Stimulated activated CD4-positive, alpha-beta T cell treated with anti-CD3 and anti-CD28 coated beads, Interleukin-1b, Interleukin-23, amount 100 ng/mL, for 1 hour (primary cell): ENCODE measurements at places on chromosomes 1 and 21.

DNA sequence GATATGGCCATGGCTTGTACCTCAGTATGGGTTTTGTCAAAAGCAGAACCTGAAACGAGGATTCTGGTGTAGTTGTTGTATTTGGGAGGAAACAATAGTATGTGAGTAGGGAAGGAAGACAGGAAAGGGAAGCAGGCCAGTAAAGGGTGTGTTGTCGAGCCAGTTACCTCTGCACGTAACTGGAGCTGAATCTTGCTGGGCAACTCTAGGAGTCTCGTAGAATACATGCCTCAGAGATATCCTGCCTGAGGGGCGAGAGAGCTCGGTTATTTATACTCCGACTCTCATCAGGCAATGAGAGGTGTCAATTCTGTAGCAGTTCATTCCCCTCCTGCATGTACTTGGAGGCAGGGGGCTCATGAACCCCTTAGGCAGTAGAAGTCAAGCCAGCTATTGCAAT is 45.9 kb upstream of the KIF26B start:
- no peak for DNase-seq

GRCh38 chr1:239253032-239253431 is 133.3 kb upstream of the CHRM3 start:
- DNase-seq: no peak

GRCh38 chr1:221435504-221435904 is 306.4 kb downstream of the DUSP10 start:
- no peak for DNase-seq

DNA sequence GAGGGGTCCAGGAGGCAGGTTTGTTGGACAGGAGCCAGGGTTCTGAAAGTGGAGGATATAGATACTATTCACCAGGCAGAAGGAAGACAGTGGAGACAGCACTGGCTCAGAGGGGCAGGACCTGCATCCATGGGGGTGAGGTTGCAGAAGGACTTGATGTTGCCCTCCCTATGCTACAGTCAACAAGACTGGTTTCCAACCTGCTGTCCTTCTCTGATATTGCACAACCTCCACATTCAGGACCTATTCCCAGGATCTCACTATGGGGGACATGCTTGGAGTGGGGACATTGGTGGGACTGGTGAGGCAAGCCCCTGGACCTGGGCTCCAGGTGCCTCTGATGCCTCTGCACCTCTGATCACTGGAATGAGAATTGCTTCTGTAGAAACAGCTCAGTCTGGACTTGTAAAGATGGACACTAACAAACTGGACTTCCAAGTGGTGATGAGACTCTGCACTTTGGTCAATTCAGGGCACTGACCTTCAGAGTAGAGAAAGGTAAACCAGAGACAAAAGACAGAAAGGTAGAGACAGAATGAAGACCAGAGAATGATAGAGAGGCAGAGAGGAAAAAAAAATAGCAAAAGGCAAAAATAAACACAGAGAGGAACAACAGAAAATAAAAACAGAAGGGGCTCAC is 1.6 kb downstream of the SMCP start:
- no peak for DNase-seq

DNA sequence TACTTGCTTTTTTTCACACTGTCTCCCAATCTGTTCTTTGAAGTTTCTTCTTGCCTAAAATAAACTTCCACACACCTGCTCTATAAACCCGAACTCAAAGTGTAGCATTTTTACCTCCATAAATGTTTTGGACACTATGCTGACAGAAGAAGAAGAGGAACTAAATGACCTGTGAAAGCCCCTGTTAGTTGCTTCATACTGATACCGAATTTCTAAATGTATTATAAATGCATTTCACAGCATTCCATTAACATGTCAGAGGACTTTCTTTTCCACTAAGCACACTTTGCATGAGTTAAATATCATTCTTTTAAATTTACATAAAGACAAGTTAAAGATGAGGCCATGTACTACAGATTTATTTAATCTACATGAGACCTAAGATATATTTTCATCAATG is 281.0 kb downstream of the SMYD3 start:
- no peak for DNase-seq

- no peak for DNase-seq
Measured at GRCh38 chr1:194295685-194296084, 1109.3 kb upstream of the B3GALT2 start.

GRCh38 chr1:218845589-218845988 is 328.1 kb upstream of the LYPLAL1 start:
- no peak for DNase-seq

DNA sequence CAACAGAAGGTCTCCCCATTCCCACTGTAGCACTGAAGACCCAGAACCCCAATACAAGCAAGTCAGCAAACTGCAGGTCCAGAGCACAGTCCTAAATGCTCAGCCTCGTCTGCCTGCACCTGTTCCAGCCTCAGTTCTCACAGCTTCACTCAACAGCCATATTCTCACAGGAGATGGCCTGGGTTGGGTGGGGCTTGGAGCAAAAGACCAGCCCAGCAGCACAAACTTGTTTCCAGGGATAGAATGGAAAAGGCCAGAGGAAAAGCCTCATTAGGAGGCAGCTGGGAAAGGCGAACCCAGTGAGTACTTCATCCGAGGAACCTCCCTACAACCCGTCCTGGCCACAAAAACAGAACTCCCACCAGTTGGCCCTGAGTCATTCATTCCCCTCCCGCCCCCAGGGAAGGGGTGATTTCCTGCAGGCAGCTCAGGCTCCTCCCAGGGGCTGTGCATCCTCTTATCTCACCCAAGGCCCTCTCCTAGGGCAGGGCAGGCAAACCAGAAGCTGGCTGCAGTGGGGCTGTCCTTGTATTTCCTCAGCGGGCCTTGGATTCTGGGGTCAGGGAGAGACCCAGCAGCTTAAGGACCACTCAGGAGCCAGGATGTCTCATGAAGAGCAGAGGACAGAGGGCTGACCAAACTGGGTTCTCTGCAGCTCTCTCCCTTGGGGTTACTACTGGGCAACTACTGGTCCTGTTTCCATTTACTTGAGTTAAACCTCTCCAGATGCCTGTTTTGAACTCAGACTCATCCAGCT is 7.4 kb upstream of the MPL start:
- DNase-seq: no peak

DNA sequence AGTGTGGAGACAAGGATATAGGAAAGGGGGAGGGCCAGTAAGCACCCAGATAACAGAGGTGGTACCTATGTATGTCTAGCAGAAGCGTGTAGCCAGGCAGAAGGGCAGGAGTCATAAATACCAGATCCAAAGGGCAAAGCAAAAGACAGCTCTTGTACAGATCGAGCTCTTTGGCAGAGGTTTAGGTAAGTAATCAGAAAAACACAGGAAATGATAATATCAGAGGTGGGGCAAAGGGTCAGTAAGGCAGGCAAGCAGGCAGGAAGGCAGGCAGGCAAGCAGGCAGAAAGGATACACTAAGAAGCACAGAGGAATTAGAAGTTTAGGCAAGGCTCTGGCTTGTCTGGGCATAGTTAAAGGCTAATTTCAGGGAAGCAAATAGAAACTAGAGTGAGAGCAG is 22.7 kb upstream of the SLFNL1 start:
- no peak for DNase-seq

GRCh38 chr1:68216089-68216772 is 16.1 kb downstream of the WLS start:
- no peak for DNase-seq

- no peak for DNase-seq
Measured at GRCh38 chr1:99207216-99207615, 57.1 kb upstream of the PLPPR4 start.

DNA sequence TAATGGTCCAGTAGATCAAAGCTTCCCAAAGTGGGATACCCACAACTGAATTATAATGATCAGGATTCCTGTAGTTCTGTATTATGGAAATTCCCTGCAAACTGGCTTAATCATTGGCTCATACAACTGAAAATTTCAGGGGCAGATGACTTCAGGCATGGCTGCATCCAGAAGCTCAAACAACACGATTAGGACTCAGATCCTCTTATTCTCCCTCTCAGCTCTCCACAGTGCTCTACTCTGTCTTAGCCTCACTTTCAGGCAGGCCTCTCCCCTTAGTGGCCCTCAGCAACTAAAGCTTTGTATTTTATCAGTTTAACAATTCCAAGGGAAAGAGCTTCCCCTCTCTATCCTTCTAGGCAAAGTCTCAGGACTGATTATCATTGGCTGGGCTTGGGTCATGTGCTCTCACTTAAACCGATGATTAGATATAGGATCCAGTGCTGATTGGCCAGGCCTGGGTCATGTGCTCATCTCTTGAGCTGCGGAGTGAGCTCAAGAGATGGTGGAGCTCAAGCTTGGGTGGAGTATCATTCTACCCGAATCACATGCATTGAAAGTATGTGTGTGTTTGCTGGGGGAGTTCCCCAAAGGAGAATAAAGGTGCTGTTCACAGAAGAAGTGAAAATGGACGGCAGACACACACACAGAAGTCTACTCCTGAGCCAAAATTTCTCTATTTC is 57.9 kb upstream of the RUNX3 start:
- DNase-seq: no peak
